ENCODE measurements at places on chromosomes 6 and 20.
A peak's percentile ranks its signal among the peaks of the same experiment; 100 is the strongest.

DNA sequence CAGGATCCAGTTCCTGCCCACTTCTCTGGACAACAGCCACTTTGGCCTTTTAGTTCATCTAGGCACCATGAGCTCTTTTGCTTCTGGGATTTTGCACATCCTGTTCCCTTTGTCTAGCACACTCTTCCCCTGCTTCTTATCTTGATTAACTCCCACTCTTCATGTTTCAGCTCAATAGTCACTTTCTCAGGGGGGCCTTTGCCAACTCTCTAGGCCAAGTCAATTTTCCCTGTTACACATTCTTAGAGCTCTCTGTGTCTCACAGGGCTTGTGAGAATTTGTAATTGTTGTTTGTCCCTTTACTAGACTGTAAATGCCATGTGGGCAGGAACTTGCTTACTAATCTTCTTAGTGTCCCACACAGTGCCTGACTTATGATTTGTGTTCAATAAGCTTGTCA, 58.1 kb upstream of the EPB41L1 start:
- DNase-seq = no peak

DNA sequence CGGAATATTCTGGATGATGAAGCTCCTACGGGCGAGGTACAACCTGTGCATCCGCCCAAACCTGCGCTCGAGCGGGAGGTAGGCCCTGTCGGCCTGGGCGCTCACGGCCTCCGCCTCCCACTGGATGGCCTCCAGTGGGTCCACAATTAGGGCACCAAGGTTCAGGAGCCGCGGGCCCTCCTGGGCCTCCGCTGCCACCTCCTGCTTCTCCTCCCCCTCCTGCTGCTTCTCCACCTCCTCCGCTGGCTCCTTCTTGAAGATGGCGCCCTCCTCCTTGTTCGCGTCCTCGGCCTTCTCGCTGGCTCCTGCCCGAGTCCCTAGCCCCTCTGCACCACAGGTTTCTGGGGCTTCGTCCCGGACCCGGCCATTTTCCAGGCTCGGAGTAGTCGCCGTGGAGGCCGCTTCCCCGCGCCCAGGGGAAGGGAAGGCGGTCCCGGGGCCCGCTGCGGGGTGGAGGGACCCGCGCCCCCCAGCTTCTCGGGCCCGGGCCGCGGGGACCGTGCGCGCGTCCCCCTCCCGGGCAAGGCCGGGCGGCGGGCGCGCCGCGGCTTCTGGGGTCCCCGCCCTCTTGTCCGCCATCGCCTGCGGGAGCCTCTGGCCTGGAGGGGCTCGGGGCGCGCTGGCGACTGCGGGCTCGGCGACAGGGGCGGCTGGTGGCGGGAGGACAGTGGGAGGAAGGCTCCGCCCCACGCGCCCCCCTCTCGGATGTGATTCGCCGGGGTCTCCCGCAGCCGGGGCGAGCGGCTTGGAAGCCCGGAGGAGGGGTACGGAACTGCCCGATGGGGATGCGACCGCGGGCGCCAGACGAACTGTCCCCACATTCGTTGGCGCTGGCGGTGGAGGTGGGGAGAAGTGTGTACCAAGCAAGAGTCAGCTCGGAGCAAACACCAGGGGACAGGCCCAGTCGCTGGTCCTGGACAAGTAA, 17.6 kb downstream of the PLAGL2 start:
- DNase-seq = peak; percentile 90

DNA sequence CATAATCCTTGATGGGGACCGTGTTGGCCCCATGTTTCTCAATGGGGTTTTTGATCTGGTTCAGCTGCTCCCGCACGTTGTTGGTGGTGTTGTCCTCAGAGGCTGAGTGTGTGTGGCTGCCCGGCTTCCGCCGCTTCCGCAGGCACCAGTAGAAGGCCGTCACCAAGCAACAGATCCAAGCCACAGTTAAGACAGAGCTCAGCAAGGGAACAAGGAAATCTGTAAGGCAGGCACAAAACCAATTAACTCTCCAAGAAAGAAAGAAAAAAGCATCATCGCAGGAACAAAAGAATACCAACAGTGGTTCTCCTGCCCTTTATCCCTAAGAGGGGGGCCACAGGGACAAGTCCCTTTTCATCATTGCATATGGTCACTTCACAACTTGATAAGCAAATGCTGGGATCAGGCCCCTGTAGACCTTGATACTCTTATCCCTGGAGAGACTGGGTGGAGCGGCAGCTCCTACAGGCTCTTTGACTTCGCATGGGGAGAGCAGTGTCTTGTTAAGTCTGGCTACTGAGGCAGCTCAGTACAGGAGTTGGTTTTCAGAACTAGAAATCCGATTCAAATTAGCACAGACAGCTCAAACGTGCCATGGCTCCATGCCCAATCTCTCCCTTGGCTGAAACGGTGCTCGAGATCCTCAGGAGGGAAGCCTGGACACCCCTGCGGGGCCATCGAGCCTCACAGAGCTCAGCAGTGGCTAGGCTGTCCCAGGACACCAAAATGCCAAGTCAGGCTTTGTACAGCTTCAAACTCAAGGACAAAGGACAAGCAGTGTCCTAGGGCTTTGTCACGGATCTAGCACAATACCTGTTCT, 33.9 kb downstream of the JAG1 start:
- DNase-seq = peak; percentile 86

DNA sequence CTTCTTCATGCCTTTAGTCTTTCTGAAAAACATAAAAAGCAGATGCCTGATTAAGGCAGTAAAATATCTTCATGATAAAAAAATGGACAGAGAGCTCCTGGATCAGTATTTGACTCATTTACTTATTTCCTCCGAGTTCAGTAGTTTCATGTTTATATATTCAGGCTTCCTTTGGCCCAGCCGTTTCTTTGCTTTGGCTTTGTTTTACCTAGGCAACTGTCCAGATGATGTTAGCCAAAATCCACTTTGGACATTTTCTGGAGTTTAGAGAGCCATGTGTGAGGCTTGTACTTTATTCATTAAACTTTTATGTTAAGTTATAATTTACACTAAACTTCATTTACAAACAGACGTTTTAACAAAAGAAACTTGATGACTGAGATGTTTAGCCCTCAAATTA, 307.1 kb upstream of the RSPO3 start:
- no peak for DNase-seq

DNA sequence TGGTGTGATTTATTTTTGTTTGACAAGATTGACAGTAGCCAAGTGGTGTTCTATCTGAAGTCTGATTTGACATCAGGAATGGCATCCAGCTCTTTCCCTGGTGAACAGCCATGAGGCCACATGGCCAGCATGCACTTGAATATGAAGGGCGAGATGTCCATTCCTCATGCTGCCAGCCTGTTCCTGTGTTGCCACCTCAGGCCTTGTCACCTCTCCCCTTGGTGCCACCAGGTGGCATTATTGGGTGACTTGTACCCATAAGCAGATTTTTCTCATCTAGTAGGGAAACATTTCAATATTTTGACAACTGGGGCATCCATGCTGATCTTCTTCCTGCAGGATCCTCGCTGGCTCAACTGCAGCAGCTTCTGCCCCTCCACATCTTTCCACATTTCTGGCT, 199.1 kb downstream of the ERMARD start:
- DNase-seq = peak; percentile 44

- peak; percentile 70 for DNase-seq
These were observed 973 bp upstream of the BRD2 start for GRCh38 chr6:32967151-32968091.

GRCh38 chr20:23928788-23929187, 49.2 kb upstream of the CST5 start:
- no peak for DNase-seq

GRCh38 chr6:1328129-1328800, 16.4 kb downstream of the FOXQ1 start:
- no peak for DNase-seq

- DNase-seq = no peak
These were observed 37.1 kb downstream of the CDH4 start for GRCh38 chr20:61289166-61289565.

- no peak for DNase-seq
These were observed 67.3 kb downstream of the ADTRP start for GRCh38 chr6:11711003-11711983.

DNA sequence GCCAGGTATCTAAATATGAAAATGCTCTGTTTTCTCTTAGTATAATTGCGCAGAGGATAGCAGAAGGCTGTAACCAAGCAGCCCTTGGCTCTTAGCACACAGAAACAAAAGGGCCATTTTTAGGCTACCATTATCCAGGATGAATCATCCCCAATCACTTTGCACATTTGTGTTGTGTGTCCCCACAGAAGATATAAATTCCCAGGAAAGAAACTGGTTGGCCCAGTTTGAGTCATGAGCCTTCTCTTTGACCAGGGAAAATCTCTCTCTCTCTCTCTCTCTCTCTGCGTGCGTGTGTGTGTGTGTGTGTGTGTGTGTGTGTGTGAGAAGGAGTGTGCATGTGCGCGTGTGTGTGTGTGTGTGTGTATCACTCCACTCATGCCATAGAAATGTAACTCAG, 178.5 kb downstream of the FRK start:
- DNase-seq = no peak

DNA sequence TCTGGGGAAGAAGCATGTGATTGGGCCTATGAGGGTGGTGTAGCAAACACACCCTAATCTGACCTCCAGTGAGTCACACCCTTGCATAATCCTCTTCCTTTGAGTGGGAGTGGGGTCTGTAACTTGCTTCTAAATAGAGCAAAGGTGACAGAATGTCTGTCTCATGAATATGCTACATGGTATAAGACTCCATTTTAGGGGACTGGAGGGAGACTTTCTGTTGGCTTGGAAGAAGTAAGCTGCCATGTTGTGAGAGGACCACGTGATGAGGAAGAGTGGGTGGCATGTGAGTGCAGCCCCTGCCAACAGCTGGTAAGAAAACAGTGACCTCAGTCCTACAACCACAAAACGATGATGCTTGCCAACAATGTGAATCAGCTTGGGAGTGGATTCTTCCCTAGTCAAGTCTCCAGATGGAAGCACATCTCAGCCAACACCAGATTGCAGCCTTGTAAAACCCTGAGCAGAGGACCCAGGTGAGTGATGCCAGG, 3.7 kb downstream of the AK9 start:
- no peak for DNase-seq

- DNase-seq = no peak
These were observed 75.8 kb downstream of the PREP start for GRCh38 chr6:105326833-105327770.

DNA sequence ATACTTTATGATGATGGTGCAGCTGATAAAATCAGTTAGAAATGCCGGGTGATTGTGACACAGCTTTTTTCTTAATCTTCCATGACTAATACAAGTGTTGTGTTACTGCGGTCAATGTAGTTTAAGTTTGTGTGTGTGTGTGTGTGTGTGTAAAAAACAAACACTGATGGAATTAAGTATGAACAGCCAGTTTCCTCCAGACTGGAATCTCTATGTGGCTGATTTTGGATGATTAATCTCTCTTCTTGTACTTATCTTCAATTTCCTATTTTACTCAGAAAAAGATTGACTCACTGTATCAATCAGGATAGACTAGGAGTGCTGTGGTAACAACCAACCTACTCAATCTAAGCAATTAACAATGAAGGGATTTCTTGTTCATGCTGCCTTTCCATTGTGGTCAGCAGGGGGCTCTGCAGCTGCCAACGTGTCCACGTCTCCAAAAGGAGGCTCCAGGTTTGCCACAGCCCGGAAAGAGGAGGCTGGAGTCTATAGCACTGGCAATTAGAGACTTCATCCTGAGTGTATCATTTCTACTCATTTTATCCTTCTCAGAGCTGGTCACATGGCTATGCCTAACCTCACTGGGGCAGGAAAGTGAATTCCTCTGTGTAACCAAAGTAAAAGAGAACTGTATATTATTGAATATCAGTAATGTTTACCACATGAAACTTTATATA, 107.7 kb downstream of the CD109 start:
- DNase-seq = peak; percentile 79

DNA sequence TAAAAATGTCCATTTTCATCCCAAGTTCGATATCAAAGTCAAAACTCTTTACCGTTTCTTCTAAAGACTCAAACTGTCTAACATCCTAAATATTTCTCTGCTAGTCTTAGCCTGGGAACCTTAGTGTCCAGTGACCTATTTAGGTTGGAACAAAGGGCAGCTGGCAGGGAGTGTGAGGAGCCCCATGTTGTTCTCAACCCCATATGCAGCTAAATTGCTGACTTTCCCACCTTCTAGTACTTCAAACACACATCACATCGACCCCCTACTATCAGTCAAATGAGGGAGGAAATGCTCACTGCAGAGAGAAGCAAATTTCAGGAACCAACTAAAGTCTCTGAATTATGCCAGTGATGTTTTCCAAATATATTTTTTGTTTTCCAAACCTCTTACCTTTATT, 192.6 kb upstream of the RAB32 start:
- DNase-seq = no peak

DNA sequence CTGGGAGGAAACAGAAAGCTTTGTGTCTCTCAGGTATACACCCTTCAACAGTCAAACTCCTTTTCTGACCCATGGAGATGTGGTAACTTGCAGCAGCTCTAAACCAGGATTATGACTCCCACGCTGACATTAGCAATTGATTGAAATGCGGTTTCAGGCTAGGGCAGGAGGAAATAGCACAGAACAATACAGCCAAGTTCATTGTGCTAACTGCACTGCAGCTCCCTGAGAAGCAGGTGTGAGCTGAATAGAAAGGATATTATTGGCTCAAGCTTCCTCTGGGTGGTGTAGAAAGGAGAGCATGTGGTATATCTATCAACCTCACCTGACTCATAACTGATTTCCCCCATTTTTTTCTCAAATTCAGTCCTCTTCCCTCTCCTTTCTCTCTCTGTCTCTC, 612.3 kb upstream of the BTBD3 start:
- no peak for DNase-seq

GRCh38 chr6:11277275-11278206, 45.1 kb upstream of the NEDD9 start:
- DNase-seq = peak; percentile 75

GRCh38 chr20:57471496-57472372, 53.2 kb downstream of the CTCFL start:
- DNase-seq = no peak

- no peak for DNase-seq
These were observed 98.7 kb downstream of the PHACTR3 start for GRCh38 chr20:59703046-59703445.

DNA sequence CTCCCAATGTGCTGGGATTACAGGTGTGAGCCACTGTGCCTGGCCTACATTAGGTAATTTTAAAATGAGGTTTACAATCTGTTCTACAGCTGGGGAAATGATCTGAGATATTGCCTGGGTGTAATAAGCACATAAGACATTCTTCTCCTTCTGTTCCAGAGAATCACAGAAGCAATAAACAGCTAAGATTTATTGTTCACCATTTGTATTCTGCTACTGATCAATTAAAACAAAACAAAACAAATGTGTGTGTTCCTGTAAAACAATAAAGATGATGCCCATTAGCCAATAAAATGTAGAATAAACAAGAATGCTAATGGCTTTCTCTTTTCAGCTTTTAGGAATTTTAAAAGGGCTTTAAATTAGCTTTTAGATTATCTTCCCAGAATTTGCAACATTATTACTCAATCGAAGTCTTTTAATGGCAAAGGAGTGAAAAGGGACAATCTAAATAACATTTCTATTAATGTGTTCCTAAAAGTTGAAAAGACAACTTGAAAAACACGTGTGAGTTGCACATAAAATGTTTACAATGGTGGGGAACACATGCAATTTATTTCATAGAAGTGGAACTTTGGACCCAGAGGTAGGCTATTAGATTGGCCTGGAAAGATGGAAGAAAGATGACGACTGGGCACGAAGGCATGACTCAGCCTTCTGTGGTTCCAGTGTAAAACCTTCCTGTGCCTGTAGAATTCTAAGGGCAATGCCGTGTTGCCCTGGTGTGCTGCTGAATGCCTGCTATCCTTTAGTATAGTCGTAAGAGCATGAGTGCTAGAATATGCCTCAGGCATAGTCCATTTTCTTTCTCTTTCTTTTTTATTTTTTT, 29.0 kb upstream of the DEK start:
- DNase-seq = no peak

- DNase-seq = no peak
These were observed 2.9 kb downstream of the SOX12 start for GRCh38 chr20:328027-328974.

GRCh38 chr20:58458342-58459057, 56.7 kb downstream of the APCDD1L start:
- peak; percentile 40 for DNase-seq
